Activated B cell treated with CpG ODN at 0.5 μM for 24 hours (primary cell): ENCODE measurements at places on chromosomes 5 and 9. TPM values are rescaled to one million over a fixed set of nuclear protein-coding genes. Genes with fewer than 3 reads are reported as not detected.

DNA sequence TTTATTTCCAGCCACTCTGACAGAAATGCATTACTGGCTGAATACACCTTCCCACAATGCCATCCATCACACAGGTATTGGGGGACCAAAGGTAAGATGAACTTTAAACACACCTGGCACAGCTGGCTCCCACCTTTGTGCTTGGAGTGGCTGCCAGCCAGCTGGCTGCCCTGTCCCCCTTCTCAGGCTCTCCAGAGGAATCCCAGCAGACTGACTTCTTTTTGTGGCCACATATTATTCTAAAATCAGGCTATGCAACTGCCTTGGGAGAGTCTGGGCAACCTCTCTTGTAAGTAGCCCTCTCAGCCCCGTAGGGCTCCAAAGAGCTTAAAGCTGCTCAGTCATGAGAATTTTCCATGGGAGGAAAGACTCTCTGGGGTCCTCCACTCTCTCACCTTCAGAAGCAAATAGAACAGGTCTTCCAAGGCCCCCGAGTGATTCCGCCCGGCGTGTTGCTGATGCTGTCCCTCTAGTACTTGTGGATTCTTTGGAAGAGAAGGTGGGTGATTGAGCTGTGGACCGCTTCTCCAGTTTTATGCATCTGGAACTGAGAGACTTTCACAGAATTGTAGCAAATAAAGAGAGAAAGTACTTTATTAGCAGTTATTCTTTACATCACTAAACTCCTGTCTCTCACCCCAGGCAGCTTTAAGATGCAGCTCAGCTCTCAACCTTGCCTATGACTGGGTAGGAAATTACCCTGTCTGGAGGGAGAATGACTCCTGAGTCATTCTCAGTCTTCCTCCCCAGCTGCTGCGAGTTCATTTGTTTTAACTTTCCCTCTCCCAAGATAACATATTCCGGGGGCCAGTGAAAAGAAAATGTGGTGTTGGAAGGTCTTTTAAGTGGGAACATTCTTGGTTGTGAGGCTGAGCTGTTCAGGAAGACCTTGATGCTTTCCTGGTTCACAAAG lies 159.4 kb upstream of the PITX1 start:
- DNase-seq = no peak

DNA sequence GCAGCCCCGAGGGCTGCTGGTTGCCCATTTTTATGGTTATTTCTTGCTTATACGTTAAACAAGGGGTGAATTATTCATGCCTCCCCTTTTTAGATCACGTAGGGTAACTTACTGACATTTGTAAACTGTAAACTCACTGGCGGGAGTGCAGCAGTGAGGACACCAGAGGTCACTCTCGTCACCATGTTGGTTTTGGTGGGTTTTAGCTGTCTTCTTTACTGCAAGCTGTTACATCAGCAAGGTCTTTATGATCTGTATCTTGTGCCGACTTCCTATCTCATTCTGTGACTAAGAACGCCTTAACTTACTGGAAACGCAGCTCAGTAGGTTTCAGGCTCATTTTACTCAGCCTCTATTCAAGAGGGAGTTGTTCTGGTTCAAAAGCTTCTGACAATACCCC lies 155.0 kb upstream of the PRDM9 start:
- DNase-seq = no peak

DNA sequence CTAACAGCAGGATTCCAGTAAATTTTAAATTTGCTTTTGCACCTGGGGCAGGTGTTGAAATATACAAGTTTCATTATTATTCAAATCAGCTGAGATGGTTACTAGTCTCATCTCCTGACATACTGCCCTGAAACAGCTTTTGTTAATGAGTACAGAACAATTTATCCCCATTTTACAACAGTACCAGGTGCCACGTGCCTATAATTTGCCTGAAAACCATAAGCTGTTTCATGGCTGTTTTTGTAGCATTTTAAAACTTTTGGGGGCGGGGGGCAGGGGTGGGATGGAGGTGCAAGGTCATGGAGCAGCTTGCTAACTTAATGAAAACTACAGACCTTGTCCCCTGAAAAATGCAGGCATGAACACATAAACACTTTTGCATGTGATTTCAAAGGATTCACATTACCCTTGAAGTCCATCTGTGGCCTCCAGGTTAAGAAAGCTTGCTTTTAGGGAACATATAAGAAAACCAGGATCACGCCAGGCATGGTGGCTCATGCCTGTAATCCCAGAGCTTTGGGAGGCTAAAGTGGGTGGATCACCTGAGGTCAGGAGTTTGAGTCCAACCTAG lies 42.1 kb downstream of the TIMD4 start:
- no peak for DNase-seq

DNA sequence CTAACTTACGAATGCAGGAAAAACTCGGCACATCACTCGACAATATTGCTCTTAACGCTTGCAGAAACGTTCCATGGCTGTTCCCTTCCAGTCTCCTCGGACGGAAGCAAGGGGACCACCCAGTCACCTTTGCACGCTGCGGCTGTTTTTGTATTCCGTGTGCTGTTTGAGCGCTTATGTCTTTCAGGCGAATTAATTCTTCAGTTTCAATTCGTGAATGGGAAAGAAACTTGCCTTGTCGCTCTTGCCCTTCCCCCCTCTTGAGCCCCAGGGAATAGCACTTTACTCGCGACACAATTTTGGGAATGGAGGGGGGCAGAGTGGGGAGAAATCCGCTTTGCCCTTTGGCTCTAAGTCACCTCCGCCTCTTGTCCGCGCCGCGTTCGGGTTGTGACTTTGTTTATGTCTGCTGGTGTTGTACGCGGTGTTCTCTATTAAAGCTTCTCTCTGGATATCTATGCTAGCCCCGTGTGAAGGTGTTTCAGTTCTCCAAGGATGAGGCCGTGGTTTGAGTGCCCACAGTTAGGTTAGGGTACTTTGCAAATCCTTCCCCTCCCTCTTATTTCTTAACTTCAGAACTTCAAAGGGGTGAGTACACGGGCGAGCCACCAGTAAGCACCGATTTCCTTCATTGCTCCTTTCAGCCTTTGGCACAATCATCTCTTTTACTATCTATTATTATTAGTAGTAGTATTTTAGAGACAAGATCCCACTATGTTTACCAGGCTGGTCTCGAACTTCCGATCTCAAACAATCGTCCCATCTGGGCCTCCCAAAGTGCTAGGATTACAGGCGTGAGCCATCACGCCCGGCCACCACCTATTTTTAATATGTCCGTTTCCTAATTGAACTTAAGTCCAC lies 2.7 kb downstream of the FOXB2 start:
- DNase-seq = no peak

GRCh38 chr5:27639005-27639612 lies 600.7 kb upstream of the CDH9 start:
- no peak for DNase-seq

GRCh38 chr5:59817536-59817935 lies 76.0 kb downstream of the PDE4D start:
- DNase-seq = no peak

DNA sequence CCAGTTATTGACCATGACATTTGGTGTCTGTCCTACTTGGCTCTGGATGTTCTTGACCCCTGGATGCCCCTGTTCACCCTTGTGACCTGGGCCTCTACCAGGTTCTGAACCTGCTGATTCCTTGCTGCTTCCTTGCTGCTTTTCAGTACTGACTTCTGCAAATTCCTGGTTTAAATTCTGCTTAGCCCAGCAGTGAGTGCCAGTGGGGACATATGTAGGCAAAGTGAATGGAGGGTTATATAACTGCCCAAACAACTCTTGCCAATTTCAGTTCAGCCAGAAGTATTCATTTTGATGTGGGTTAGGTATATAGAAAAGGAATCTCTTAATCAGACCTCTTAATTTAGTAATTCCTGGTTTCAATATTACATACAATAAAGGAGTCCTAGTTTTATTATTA lies 220.6 kb downstream of the TAF11L14 start:
- DNase-seq = no peak

DNA sequence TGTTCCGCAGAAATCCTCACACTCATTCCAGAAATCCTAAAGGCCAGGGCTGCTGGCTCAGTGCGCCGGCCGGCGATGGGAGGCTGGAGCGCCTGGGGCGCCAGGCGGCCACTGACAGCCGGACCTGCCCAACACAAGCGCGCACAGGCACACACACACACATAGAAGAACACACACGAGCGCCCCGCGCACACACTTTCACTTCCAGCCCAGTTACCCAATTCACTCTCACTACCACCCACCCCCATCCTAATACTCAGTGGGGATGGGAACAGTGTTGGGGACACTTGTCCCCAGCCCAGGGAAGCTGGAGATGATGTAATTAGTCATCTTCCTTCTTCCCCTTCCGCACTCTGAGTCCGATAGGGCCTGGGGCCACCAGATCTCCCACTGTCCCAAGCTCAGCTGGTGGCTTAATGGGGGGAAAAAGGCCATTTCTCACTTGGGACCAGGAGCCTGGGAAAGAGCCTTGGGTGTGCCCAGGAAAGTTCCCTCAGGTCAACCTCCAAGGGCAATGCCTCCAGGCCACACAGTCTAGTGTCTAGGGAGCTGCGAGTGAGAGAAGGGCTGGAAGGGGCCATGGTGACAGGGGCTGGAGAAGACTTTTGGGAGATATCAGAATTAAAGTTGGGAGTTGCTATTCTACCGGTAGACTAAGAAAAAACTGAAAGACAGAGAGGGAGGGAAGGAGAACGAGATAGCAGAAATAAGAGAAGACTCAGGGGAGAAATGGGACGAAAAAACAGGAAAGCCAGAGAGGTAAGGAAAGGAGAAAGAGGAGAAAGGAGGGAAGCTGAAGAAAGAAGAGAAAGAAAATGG lies 1.7 kb downstream of the EBF1 start:
- DNase-seq = peak; percentile 49

GABRA6 gene
- not detected in 2 replicates for total RNA-seq

ENHO gene
- total RNA-seq = not detected in 2 replicates

PLPP7 gene
- total RNA-seq = 0.39 and 0.53 TPM in 2 replicates
